HuH-7 (cell line): ENCODE measurements at places on chromosomes 7 and 10.

DNA sequence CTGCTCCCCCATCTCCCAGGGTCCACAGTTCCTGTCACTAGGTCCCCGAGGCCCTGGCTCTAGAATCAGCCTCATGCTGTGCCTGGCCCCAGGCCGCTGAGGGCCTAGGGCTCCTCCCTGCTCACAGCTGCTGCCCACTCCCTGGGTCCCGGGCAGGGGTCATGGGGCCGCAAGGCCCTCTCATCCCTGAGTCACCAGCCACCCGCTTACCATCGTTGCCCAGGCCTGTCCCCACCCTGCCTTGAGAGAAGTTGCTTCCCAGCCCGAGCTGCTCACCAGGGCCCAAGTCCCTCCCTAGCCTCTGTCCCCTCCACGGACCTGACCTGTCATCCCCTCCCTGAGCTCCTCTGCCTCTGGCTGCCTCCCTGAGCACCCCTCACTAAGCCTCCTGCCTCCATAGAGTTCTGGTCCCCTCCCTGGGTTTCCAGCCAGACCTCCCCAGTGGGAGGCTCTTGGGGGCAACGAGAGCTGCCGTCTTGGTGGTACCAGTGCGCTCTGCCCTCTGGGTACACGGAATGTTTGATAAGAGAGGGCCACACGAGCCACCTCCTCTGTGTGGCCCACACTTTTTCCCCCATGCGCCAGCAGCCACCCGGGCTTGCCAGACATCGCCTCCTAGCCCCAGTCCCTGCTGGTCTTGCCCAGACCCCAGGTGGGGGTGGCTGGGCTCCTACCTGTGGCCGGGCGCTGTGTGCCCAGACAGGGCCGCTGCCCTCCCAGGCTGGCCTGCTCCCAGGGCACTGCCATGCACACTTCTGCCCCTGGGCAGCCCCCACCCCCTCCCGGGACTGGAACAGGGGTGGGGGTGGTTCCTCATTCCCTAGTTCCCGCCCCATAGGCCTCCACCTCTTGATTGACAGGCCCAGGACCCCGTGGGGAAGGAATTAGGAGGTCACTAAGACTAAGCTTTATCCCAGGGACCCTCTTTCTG, 21.3 kb downstream of the MLXIPL start:
- no peak for DNase-seq

GRCh38 chr10:75542906-75543305, 111.5 kb downstream of the LRMDA start:
- no peak for DNase-seq

DNA sequence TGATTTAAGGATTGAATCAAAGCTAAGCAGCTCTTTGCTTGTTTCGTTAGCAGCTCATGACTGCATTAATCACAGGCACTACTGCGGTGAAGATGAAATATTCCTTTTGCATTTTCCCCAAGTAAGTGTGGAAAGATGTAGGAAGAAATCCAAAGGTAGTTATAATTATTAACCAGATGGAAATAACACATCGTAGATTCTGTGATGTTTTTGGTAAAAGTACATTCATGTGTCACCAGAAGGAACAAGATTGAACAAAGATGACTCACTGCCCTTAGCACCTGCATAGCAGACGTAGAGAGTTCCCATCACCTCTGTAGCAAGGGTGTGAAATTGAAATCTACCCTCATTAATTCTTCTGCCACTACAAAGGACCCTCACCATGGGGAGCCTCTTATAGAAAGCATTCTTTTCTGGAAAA, 37.1 kb downstream of the SMURF1 start:
- DNase-seq, result no peak

DNA sequence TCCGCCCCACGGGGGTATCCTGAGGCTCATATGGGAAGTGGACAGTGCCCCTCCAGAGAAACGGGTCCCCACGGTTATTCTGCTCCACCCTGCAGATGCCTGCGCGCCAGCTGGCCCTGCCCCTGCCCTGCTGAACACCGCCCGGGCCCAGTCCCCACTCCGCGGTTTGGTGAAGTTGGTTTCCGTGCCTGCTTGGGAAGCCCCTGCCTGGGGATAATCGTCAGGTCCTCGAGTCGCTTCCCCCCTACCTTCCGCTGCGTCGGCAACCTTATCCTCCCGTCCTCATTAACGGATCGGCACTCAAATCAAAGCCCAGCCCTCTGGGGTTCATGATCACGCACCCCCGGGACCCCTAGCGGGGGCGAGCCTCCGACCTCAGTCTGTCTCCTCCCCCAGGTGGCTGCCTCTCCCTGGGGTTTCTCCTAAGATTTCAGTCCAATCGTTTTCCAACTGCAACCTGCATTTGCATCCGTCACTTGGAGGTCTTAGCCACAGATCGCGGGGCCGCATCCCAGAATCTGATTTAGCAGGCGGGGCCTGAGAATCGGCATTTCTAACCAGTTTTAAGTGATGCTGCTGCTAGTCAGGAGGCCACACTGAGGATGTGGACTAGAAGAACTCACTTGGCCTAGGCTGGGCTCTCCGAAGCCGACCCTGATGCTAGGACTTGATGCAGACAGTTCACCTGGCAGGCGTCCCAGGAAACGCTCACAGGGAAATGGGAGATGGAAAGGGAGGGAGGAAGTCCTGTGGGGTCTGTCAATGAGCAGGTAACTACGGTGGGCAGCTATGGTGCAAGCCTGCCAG, 27.6 kb downstream of the WDR86 start:
- no peak for DNase-seq

GRCh38 chr7:2792856-2793487, 51.1 kb downstream of the GNA12 start:
- DNase-seq, result no peak

DNA sequence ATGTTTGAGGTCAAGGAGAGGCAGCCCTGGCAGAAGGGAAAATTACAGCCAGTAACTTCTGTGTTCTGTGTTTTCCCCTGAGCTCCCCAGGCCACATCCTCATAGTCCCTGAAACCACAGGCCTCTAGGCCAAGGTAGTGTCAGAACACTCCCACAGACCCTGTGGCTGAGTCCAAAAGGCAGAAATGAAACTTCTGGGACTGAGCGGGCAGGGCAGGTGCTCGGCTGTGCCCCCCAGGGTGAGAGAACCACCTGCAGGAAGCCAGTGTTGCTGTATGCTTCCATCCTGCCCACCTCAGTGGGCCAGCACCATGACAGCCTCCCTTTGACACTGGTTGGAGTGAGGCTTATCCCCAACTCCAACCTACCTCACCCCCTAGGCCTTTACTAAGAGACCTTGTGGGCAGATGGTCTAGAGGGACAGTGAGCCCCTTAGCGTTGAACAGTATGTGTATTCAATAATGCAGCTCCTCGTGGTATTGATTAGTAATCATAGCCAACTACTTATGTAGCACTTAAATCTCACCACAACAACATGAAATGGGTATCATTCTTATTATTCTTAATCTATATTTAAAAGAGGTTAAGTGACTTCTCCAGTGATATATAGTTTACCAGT, 30.3 kb downstream of the PIK3CG start:
- DNase-seq, result no peak

DNA sequence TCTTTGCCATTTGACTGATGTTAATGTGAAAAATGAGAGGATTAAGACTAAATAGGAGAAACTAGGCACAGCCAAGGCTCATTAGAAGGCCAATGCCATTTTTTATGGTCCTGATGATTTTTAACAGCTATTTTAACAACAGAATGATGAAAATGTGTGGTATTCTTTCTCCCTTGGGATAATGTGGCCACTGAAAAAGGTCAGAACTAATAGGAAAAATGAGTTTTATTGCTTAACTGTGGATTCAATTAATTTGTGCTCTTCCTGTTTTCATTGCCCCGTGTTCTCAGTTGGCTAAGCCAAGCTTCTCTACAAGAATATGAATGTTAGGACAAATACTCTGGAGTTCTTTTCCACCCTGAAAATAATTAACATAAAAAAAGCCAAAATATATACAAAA, 56.6 kb downstream of the BMPER start:
- no peak for DNase-seq

- no peak for DNase-seq
Observed at GRCh38 chr10:58645416-58646146, 132.9 kb downstream of the BICC1 start.

GRCh38 chr10:69869291-69869961, 67.7 kb downstream of the COL13A1 start:
- no peak for DNase-seq

DNA sequence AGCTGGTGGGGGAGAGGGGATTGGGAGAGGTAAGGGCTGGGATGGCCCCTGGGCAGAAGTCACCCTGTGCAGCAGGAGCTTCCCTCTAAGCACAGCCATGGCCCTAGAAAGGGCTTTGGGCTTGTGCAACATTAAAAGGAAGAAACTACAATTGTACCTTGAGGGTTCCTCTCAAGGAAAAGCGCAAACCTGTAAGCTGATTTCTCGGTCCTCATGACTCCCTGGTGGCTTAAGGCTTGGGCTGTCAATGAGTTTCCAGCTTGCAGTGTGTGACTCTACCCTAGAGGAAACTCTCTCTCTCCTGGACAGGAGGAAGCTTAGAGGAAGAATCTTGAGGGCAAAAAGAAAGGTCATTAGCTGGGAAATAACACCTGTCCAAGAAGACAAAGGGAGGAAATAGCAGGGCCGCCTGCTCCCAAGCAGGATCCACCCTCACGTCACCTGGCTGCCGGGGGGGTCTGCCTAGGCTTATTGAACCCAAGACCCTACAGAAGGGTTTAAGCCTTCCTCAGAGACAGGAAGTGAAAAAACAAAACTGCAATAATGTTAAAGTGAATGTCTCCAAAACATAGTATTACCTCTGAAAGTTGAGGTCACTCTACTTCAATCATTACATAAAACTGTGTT, 112.5 kb downstream of the WDR11 start:
- no peak for DNase-seq

DNA sequence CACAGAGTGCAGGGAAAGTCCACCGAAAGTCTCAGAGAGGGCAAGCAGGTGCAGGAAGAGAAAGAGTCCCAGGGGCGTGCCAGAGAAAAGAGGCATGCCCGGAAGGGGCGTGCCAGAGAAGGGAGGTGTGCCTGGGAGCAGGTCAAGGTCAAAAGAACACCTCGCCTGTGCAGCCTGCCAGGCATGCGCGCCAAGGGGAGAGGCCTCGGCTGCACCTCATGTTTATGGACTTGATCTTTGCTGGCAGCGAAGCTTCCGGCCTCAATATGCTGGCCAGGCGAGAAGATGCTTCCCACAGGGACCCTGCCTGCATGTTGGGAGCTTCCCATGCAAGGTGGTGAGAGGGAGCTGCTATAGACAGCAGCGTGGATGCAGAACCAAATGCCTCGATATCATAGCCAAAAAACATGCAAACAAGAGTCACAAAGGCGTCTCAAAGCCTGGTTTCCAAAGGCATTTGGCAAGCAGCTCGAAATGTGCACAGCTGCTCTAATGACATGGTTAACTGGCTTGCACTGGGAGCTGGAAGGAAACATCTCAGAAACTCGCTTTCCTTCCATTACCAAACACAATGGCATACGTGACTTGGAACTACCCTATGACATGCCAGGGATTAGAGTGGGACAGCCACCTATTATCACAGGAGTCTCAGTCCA, 192.5 kb upstream of the PPP2R2D start:
- no peak for DNase-seq

DNA sequence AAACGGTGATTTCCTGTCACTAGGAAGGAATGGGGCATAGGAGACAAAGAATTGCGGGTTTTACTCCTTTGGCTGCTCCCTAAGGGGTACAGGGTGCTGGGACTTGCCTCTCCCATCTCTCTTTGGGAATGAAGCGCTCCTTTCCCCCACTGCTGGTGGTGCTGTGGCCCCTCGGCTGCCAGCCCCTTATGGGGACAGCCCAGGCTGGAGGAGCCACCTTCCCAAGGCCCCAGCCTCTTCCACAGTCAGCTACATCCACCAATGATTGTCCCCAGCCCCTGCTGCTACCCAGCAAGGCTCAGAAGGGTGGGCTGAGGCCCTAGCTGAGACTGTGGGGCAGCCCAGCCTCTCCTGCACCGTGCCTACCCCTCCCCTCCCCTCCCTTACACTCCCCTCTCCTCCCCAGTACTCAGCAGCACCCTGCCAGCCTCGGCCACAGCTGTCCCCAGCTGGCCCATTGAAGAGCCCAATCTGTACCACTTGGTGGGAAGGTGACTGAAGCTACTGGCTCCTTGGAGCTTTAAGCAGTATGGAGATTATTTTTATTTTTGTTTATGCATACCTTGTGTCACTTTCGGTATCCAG, 19.0 kb downstream of the PRKAG2 start:
- no peak for DNase-seq

DNA sequence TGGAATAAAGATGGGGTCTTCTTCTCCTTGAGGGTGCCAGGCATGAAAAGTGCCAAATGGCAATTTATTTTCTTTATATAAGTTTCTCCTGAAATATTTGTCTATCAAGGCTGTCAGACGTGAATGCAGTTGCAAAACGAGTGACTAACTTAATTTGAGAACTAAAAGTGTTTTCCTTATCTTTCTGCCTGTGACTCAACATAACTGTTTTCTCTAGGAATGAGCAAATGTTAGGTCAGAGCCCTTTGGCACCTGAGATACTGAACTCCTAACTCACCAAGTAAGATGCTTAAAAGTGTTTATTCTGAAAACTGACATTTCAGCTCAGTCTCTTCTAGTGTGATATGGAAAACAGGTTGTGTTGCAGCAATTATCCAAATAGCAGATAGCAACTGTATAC, 197.0 kb downstream of the STK31 start:
- DNase-seq, result no peak

- no peak for DNase-seq
Observed at GRCh38 chr7:139697056-139697455, 80.7 kb downstream of the HIPK2 start.

GRCh38 chr10:99450156-99450555, 19.7 kb upstream of the GOT1 start:
- DNase-seq, result no peak

DNA sequence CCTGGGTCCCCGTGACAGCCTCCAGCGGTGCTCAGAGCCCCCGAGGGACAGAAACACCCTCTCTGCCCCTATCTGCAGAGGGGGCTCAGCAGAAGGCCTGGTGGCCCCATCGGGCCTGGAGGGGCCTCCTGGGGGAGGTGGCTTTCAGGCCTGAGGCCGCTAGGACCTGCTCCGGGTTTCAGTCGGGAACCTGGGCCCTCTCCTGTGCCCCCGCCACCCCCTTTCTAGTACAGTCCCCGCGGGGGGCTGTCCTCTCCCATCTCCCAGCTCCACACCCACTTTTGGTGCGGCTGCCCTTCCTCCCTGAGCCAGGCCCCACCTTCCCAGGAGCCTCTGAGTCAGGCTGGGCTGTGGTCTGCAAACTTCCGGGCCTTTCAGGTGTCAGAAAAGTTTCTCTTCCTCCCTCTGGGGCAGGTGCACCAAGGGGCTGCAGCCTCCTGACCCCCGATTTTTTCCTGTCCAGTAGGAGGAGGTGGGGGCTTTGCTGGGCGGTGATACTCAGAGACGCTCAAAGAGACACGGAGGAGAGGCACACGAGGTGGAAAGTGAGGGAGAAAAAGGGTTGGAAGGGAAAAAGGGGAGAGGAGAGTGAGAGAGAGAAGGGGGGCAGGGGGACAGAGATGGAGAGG, 692 bp downstream of the CARD11 start:
- DNase-seq, result no peak

DNA sequence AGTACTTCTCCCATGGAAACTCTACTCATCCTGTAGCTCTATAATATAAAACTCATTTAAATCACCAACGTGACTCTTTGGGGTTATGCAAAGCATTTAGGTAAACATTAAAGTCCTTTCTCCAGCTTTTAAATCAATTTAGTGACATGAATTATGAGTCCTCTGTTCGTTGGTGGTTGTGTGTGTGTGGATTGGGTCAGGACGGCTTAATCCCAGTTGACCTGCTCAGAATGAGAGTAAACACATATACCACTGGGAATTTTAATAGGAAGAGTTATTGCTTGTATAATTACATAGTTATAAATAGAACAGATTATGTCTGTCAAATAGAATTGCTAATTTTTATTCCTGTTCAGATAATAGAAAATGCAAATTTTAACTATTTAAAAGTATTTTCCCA, 30.7 kb upstream of the ADCY1 start:
- no peak for DNase-seq
